Right ventricle myocardium superior (tissue), 1 donor: ENCODE measurements at places on chromosomes 5 and 9. TPM values are rescaled to one million over a fixed set of nuclear protein-coding genes. Genes with fewer than 3 reads are reported as not detected.

Gene SPOCK1
- total RNA-seq: 19.6 TPM

- DNase-seq: no peak
Measured at GRCh38 chr9:1768561-1768960, 246.6 kb upstream of the SMARCA2 start.

GRCh38 chr5:88396751-88397281, 128.2 kb upstream of the TMEM161B start:
- no peak for DNase-seq

GRCh38 chr5:135604056-135604455, 25.3 kb upstream of the CXCL14 start:
- DNase-seq: no peak

GRCh38 chr9:6123416-6123815, 92.2 kb upstream of the IL33 start:
- no peak for DNase-seq

Gene KLF9
- total RNA-seq: 50.9 TPM

DNA sequence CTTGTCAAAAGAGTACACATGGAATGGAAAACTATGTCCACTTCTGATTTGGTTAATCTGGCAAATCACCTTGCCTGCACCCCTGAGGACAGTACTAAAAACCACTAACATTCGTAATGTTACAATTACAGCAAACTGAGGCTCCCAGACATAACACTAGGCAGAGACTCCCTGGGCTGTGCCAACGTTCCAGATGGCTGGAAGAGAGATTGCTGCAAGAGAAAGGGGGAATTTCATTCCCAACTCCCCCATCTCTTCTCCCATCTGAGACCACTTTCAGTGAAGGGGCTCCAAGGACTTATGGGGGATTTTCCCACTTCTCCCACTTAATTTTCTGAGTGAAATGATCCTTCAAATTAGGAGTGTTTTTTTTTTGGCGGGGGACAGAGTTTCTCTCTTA, 11.3 kb downstream of the OR1J1 start:
- DNase-seq: no peak

Gene PCDHA8
- total RNA-seq: not detected

DNA sequence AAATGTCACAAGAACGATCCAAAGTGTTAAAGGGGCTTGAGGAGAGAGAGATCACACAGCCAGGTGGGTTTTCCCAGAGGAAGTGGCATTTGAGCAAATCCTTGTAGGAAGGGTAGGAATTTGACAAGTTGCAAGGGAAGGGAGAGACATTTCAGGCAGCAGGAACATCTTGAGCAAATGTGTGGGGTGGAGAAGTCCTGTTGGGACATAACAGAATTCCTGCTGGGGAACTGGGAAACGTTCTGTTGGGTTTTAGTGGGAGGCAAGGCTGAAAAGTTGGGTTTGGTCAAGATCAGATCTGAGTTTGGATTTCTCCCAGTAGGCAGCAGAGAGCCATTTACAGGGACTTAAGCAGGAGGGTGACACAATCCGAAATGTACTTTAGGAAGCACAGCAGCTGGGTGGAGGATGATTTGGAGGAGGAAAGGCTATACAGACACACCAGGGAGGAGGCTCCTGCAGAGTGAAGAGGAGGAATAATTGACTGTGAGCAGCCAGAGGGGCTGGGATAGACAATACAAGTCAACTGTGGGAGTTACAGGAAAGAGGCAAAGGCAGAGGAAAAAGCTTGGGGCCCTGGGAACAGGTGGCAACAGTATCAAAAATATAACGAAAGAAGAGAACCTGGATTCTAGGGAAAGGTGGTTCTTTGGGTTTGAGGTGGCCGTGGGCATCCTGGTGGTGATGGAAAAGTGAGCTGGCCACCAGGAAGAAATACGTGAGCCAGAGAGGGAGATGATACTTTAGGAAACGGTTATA, 3.1 kb upstream of the ZSWIM6 start:
- no peak for DNase-seq

DNA sequence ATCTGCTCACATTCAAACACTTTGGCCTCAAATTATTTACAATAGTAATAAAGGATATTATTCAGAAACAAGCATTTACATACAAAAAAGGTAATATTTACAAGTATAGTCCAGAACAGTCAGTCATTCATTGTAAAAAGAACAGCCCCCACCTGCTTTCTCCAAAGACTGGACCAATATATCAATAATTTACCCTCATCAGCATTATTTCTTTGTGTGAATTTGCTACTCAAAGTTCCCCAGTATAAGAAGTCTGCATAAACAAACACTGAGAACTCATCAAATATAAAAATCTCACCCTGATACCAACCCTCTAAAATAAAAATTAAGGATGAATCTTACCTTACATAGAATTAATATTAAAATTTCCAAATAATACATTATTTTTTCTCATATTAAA, 267.8 kb upstream of the POU5F2 start:
- DNase-seq: no peak

DNA sequence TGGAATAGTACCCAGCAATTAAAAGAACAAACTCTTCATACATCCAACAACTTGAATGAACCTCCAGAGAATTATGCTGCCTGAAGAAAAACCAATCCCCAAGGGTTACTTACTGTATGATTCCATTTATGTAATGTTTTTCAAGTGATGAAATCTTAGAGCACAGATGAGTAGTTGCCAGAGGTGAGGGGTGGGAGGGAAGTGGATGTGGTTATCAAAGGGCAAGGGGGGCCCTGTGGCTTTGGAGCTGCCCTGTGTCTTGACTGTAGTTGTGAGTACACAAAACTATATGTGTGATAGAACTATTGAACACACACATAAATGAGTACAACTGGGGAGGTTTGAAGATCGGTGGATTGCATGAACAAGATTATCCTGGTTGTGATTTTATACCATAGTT, 115.8 kb upstream of the SLC25A48 start:
- no peak for DNase-seq

DNA sequence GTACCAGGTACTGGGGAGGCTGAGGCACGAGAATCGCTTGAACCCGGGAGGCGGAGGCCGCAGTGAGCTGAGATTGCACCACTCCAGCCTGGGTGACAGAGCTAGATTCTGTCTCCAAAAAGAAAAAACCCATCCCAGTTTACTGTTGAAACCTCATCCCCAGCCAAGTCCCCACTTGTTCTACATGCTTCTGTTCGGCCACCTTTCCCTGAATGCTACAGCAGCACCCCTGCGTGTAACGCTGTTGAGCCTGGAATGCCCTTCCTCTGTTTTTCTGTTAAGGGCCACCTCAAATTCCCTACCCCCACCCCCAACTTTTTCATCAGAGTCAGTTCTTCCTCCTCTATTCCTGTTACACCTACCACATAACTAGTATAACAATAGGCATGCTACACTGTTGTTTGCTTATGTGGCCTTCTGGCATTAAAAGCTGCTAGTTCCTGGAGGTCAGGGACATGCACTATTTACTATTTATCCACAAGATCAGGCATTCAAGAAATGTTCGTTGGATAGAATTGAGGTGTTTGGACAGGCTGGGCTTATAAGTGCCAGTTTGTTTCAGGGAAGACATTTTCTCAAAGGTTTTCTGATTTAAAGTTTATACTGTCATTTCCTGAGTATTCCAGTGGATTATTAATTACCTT, 47.1 kb upstream of the C5orf47 start:
- no peak for DNase-seq

Gene LHX6
- 3.4 TPM for total RNA-seq

Gene ZCCHC10
- 14.7 TPM for total RNA-seq

DNA sequence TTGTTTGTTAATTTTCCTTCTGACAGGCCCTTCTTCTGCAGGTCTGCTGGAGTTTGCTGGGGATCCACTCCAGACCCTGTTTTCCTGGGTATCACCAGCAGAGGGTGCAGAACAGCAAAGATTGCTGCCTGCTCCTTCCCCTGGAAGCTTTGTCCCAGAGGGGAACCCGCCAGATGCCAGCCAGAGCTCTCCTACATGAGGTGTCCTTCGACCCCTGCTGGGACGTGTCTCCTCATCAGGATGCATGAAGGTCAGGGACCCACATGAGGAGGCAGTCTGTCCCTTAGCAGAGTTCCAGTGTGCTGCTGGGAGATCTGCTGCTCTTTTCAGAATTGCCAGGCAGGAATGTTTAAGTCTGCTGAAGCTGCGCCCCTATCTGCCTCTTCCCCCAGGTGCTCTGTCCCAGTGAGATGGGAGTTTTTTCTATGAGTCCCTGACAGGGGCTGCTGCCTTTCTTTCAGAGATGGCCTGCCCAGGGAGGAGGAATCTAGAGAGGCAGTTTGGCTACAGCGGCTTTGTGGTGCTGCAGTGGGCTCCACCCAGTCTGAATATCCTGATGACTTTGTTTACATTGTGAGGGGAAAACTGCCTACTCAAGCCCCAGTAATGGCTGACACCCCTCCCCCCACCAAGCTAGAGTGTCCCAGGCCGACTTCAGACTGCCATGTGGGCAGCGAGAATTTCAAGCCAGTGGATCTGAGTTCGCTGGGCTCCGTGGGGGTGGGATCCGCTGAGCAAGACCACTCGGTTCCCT, 772.0 kb upstream of the FAM174A start:
- DNase-seq: no peak

DNA sequence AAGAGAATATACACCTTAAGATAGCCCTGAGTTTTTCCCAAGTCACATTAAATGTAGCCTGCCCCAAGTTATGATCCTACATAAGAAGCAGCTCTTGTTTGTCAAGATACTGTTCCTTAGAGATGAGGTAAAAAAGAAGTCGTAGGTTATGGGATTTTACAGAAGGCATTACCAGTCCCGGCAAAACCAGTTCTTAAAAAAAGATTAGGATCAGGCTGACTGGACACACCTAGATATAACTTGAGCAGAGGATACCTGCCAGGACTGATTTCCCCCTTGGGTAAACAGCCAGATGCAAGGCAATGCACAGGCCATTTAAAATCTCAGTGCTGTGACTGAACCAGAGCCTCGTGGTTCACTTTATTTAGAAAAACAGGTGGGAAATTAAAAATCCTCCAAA, 14.1 kb upstream of the SEMA5A start:
- DNase-seq: no peak
